ENCODE measurements at places on chromosomes 5 and 9.

DNA sequence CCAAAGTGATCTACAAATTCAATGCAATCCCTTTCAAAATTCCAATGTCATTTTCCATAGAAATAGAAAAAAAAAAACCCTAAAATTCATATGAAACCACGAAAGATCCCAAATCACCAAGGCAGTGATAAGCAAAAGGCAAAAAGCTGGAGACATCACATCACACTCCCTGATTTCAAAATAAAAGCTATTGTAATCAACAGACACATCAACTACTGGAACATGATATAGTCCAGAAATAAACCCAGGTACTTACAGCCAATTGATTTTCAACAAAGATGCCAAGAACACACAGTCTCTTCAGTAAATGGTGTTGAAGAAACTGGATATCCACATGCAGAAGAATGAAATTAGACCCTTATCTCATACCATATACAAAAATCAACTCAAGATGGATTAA, 224.0 kb downstream of the WDR70 start:
- no peak for DNase-seq

- DNase-seq: no peak
These were observed 164.9 kb downstream of the NTRK2 start for GRCh38 chr9:84834426-84834825.

GRCh38 chr5:14869668-14870164, 1.9 kb downstream of the ANKH start:
- DNase-seq: no peak

- no peak for DNase-seq
These were observed 94.9 kb upstream of the NR4A3 start for GRCh38 chr9:99726758-99727157.

DNA sequence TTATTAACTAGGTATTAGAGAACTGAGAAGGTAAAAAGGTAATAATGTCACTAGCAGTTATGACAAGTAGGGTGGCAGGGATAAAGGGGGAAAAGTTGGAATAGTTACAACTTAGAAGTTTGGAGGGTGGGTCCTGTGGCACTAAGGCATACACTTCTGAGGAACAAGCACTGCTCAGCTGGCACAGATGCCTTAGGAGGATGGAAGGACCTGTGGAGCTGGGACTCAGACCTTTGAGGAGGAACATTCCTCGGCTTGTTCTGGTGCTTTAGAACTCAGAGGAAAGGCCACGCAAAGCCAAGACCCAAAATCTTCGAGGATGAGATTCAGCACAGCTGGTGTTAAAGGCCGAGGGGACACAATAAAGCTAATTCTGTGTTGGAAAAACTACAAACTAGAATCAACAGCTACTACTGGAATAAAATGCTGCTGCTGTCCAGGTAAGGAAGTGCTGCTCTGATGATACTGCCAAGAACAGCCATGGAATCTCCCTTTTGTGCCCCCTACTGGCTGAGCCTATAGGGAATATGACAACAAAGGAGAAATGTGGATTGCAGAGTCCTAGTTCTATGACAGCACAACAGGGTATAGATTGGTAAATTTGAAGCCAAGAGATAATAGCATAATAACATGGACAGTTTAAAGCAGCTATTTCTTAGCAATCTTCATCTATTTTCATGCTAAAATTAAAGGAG, 126.7 kb downstream of the SLC25A46 start:
- DNase-seq: no peak

- DNase-seq: no peak
These were observed 10.7 kb downstream of the PCDH12 start for GRCh38 chr5:141947316-141947715.

DNA sequence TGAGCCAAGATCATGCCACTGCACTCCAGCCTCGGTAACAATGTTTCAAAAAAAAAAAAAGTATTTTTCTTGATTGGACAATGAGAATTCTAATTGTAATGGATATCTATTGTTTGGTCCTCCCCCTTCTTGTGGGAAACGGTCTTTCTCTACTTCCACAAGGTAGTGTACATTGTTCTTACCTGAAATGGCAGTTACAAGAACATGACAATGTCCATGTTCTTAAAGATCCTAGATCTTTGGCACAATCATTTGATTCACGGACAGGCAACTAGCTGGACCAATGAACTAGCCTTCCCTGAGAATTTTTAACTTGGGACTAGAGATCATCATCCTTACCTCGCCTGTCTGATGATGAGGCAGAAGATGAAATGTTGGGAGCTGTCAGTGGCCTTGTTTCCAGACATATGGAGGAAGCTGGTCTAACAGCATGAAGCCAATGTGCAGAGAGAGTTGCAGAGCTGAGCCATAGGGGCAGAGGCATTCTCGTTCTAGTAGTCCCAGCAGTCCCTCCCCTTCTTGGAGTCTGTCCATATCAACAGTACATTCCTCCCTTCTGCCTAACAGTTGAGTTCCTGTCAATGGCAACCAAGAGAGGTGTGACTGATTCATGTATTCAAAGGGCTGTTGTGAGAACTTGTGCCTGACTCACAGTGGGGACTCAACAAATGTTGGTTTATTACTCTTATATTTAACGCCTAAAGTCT, 2.1 kb upstream of the MARCHF6 start:
- no peak for DNase-seq

GRCh38 chr5:3194684-3195083, 400.9 kb upstream of the IRX1 start:
- no peak for DNase-seq

DNA sequence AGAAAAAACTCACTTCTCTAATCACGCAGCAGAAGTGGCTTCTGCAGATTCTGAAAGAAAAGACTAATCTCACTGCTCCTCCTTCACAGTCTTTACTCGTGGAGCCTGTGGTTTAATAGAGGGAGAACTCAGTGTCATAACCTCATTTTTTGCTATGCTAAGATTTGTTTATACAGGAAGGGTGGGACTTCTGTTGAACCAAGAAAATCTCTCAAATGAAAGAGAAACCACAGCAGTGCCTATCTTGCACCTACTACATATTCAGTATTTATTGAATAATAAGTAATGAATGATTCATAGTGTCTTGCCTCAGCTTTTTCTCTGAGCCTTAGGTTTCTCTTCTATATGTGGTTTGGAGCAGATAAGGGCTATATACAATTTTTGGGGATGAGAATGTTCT, 136.1 kb upstream of the DMAC1 start:
- DNase-seq: no peak

DNA sequence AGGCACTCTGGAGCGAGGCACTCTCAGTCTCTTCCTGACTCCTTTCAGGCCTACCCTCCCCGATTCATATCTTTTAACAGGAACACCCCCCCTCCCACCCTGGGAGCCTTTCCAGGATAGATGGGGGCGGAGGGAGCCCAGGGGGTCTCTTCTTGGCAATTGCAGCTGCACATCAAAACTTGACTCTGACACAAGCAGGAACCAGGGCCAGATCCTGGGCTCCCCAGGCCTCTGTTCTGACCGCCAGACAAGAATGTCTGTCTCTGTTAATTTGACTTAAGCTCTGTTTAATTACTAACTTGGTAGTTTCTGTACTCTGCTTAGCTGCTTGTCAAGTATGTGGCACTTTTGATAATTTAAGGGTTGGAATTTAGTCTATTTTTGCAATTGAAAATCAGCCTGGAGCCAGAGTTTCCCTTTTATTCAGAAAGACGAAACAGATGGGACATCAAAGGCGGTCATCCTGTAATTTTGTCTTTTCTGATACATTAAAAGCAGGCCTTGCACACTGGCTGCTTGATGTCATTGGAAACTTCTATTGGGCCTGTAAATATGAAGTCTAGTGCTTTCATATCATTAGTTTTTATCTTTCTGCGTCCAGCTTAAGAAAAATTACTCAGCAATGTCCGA, 43.3 kb downstream of the ACTL7B start:
- no peak for DNase-seq

- no peak for DNase-seq
These were observed 8.3 kb downstream of the ZNF483 start for GRCh38 chr9:111533099-111533790.

DNA sequence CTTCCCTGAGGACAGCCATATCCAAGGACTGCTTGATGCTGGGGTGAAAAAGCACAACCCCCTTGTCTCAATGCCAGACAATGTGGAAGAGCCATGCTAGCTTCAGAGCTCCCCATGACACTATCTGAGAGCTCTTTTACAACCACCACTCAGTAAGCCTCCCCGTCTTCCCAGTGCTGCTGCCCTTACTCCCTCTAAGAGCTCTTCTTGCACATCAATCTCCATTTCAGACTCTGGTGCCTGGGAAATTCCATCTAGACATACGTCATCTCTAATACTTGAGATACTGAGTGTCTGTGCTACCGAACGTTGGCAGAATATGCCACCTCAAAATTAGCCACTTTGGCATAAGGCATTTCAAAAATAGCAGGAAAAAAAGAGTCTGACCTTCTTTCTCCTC, 94.5 kb downstream of the EDIL3 start:
- no peak for DNase-seq

DNA sequence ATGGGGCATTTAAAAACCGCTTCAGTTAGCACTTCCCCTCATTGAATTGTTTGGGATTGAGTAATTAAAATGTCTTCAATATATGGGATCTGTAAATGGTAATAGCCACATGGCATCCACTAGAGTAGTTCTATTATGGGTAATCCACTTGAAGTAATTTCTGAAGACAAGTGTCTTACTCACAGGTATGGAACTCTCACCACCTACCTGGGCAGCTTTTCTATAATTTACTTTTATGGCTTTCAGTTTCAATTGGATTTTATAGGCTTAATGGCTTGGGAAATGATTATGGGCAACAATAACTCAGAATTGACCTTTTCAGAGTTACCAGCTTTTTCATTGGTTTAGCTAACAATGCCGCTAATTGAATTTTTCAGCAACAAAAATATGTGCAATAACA, 597.9 kb downstream of the PTPRD start:
- no peak for DNase-seq

DNA sequence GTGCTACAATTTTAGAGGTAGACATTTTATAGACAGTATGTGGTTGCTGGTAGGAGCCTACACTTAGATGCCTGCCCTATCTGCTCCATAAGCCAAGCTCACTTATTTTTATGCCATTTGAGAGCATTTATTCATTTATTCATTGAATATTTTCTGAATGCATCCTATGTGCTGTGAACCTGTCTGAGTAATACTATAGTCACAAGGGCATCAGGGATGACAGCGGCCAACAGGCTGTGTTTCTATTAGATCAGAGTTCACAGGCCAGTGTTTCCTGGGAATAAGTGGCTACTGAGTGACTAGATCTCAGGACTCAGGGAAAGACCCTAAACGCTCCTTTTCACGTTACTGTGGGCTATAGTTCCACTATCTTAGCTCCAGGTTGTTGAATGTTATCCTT, 235.2 kb upstream of the MSX2 start:
- DNase-seq: no peak

- DNase-seq: no peak
These were observed 5.7 kb downstream of the RCL1 start for GRCh38 chr9:4798281-4799032.

DNA sequence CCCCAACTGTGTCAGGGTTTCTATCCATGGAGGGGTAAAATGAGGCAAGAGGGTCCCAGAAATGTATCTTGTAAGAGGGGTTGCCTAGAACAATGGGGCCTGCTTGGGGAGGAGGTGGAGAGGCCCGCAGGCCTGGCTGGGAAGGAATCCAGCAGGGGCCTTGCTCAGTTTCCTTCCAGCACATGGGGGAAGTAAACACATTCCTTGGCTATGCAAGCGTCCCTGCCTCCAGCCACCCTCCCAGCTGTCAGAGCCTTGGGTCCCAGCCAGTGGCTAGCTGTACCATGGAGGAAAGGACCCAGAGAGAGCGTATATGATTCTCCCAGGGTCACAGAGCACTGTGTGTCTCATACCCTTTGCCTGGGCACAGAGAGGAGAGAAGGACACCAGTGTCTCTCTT, 71.1 kb upstream of the IL17B start:
- DNase-seq: no peak
